ENCODE measurements at places on chromosomes 11 and 22.

DNA sequence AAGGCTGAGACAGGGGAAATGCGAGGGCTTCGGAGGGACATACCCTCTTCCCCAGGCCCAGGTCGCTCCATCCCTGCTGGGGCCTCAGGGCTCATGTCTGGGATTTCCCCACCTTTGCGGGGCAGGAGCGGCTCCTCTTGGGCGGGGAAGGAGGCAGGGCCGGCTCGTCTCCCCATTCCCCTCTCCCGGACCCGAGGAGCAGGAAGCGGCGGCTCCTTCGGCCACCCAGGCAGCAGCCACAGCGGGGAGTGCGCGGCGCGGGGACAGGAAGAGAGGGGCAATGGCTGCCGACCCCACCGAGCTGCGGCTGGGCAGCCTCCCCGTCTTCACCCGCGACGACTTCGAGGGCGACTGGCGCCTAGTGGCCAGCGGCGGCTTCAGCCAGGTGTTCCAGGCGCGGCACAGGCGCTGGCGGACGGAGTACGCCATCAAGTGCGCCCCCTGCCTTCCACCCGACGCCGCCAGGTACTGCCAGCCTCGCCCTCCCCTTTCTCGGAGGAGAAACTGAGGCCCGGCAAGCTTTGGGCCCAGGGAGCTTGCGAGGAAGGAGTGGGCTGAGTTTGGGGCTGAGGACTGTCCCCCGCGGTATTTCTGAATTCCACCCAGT lies at the start of gene ANKK1:
ANKK1 (plus strand) TSS at position 175 of the 607 bp plus-strand sequence; CDS start at position 281, 106 bp downstream.
- DNase-seq, result no peak

GRCh38 chr11:109929308-109929707 lies 163.9 kb upstream of the ZC3H12C start:
- DNase-seq, result no peak

DNA sequence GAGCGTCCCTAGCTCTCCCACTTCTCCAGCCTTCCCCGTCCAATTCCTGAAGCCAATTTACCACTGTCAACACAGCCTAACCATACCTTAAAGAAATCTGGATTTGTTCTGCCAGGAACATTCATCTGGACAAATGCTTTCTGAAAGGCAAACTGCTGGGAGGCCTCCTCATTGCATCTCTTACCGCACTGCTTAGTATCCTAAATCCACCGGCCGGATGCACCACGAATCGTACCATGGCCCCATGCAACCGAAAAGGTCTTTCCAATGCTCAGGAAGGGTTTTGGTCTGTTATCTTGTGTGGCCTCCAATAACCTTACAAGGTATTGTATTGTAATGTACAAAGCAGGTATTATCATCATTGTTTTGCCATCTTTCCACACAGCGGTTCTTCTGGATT lies 57.6 kb downstream of the MYH9 start:
- DNase-seq, result no peak

GRCh38 chr22:31056986-31057599 lies 24.0 kb upstream of the SMTN start:
- no peak for DNase-seq

DNA sequence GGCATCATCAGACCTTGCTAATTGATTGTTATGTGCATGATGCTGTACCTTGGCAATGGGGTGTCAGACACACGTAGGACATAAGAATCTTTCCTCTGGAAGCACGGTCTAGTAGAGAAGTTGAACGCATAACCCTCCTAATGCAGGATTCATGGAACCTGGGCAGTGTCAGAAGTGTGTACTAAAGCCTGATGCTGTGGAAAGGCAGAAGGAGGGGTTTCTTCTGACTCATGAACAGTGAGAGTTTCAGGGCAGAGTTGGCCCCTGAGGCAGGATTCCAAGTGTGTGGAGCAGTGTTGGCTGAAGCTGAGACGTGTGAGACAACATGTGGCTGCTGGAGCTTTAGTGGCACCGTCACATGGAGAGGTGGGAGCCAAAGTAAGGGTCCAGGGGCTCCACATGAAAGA lies 3.5 kb downstream of the PANX1 start:
- DNase-seq, result no peak

DNA sequence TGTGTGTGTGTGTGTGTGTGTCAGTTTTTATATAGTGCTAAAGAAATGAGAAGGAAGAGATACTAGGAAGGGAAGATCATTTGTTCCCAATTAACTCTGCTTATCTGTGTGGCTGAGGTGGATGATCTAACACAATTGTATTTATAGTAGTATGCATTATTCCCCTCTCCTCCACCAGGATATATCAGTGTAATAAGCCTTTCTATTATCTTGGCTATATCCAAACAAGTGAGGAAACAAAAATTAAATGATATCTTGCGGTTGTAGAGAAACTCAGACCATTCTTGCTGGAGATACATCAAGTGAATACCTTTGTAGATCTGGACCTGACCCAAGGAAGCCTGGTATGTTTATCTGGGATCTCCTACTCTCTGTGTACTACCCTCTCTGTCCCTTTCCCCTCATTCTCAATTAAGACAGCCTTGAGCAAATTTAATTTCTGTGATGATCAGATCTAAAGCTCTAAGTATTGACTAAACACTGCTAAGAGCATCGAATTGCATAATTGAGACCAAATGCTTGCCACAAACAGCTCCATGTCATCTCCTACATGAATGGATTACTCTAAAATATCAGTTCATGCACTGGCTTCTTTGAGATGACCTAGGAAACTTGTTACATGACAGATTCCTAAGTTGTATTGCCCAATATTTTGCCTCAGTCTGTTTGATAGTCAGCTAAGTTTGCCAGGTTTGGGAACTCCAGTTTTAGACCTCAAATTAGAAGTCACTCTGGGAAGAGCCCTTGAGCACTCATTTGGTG lies 185.3 kb upstream of the CTSC start:
- DNase-seq, result no peak

- DNase-seq, result no peak
Measured at GRCh38 chr11:293271-293851, 4.4 kb downstream of the PGGHG start.

- DNase-seq, result no peak
Measured at GRCh38 chr11:78905756-78906155, 331.1 kb upstream of the NARS2 start.

- no peak for DNase-seq
Measured at GRCh38 chr11:47438721-47439120, 10.2 kb downstream of the RAPSN start.

DNA sequence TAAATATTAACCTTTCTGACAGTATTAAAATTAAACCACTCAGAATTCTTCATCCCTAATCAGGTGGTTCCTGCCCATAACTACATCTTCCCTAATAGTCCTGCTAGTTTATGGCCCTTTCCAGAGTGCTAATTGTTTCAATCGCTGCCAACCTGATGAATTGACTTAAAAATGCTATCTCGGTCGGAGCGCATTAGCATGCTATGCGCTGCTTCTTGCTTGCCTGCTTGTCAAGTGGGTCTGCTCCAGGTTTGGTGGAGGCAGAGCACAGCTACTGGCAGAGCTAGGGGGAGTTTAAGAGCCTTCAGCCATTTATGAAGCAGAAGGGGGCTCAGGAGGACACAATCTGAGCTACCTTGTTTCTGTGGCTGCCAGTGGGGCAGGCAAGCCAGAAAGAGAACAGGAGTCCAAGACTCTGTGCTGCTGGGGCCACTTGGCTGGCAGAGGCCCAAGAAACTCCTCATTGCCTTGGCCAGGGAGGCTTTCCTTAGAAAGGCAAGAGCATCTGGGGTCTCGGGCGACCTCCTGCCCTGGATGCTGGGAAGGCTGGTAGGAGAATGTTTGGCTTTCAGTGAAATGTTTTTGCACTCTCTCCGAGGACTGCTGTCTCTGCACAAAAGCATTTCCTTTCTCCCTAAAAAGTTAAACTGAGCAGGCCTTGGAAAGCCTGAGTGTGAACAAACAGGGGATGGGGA lies 62.1 kb upstream of the PHOX2A start:
- DNase-seq, result no peak

- DNase-seq, result no peak
Measured at GRCh38 chr11:69135420-69136363, 20.0 kb upstream of the SMIM38 start.

GRCh38 chr11:1017269-1018005 lies 19.1 kb downstream of the MUC6 start:
- DNase-seq, result peak; percentile 5

- DNase-seq, result peak; percentile 12
Measured at GRCh38 chr11:63537293-63538101, 889 bp downstream of the PLAAT4 start.

DNA sequence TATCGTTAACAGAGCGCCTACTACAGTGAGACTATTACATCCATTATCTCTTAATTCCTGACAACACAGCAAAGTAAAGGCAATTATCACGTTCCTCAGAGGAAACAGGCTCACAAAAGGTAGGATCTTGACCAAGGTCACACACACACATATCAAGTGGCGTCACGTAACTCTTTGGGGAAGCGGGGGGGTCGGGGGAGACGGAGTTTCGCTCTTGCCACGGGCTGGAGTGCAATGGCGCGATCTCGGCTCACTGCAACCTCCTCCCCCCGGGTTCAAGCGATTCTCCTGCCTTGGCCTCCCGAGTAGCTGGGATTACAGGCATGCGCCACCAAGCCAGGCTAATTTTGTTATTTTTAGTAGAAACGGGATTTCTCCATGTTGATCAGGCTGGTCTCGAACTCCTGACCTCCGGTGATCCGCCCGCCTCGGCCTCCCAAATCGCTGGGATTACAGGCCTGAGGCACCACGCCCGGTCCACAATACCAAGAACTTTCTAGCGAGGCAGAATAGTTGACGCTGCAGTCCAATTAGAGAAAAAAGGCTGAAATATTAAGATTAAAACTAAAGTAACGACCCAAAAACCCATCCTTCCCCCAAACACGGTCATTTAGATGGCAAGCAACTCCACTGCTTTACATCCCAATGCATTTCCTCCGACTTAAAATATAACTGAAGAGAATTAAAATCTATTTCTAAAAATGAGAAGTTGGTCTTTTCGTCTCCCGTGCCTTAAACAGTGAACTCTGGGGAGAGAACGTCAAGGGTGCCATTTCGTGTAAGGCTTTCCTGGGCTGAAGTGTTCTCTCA lies 1.2 kb downstream of the DDX17 start:
- peak; percentile 60 for DNase-seq
